Inflammatory macrophage treated with lipopolysaccharide for 4 hours (primary cell): ENCODE measurements at places on chromosomes 7 and 10.

- DNase-seq, result no peak
Measured at GRCh38 chr7:41336455-41336952, 366.4 kb downstream of the INHBA start.

GRCh38 chr7:99126921-99127553, 16.9 kb downstream of the SMURF1 start:
- no peak for DNase-seq

- DNase-seq, result no peak
Measured at GRCh38 chr7:78953090-78953489, 500.4 kb downstream of the MAGI2 start.

DNA sequence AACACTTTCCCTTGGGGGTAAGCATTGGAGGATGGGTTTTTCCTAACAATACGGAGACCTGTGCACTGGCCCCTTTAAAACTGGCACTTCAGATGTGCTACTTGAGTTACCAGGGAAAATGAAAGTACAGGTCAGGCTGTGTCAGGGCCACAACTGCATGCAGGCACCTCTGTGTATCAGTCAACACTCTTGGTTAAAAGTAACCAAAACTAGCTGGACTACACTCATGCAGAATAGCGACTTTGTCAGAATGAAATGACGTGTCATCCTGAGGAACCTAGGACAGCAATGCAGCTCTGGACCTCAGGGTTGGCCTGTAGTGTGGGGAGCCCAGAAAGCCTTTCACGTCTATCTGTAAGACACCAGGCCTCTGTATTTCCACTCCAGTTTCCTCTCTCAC, 33.8 kb upstream of the SMKR1 start:
- no peak for DNase-seq

GRCh38 chr10:30553626-30554439, 75.7 kb downstream of the LYZL2 start:
- DNase-seq, result peak; percentile 92

GRCh38 chr10:60353519-60354258, 36.0 kb downstream of the ANK3 start:
- DNase-seq, result no peak

DNA sequence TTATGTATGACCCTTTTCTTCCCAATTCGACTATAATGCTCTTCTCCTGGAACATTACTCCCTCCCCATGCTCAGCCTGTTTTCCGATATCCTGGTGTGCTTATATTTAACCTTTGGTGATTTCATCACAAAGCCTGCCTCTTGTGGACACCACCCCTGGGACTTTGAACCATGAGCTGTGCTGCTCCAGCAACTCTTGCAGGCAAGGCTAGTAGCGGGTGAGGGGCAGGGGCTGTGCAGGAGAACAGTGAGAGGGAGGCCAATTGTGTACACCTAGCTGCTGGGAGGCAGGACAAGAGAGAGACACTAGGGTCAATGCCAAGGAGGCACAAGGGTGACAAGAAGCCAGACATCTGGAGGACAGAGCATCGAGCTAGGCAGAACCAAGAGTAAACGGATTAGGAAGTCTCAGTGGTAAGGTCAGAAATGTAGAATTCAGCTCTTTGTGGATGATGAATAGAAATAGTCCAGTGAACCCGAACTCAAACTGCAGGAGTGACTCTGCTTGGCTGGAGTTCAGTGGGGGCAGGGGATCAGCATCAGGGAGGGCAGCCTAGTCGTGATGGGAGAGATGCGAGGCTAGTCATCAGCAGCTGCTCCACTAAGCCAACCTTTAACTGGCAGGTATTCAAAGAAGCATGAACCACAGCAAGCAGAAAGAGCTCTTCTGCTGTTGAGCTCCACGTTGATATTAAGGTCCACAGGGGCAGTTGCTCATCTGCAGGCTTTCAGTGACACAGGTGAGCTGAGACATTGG, 31.0 kb upstream of the MKI67 start:
- DNase-seq, result no peak

GRCh38 chr10:77927402-77928246, 1.1 kb upstream of the DLG5 start:
- DNase-seq, result no peak

DNA sequence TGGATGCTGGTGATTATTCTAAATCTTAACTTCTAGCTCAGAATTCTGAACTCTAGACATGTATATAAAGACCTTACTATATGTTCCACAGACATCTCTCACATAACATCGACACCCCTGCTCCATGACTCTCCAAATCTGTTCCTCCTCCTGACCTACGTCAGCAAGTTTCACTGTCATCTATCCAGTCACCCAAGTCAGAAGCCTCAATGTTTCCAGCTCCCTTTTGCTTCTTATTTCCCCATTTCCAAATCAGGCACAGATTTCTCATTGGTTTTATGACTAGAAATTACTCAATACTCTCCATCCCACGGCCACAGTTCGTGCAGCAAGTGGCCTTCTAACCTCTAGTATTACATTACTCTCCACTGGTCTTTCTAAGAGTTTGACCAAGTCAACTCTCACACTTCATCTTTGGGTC, 28.5 kb downstream of the EPC1 start:
- peak; percentile 99 for DNase-seq

GRCh38 chr7:133857376-133858119, 269.6 kb upstream of the LRGUK start:
- DNase-seq, result no peak

GRCh38 chr10:14705548-14706230, 69.0 kb downstream of the FAM107B start:
- DNase-seq, result peak; percentile 7

- DNase-seq, result no peak
Measured at GRCh38 chr10:122998934-122999333, 9.7 kb downstream of the IKZF5 start.

DNA sequence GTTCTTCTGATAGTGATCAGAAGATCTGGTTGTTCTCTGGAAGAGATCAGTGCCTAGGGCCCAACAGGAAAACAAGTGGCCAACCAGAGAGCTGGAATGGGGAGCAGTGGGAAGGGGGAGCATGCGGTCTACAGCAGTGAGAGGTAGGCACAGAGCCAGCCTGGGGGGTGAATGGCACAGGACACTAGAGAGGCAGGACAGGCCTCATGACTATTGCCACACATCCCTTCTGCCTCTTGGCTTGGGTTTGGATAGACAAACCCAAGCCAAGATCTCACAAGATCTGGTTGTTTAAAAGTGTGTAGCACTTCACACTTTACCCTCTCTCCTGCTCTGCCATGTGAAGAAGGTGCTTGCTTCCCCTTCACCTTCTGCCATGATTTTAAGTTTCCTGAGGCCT, 224.4 kb downstream of the ARHGAP12 start:
- DNase-seq, result no peak
